ENCODE measurements at places on chromosomes 13 and 19.

DNA sequence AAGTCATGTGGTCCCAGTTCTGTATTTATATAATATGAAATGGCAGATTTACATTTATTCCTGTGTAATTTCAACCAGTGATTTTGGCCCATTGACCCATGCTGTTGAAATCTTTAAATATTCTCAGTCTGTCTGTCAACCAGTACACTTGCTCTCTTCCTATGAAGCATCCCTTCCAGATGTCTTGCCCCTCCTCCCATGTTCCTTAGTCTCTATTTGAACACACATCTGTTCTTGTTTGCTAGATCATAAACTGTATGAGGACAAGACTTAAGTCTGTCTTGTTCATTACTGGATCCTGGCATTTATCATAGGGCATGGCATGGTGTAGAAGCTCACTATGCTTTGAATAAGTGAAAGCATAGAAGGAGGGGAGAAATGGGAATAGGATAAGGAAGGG, 34.9 kb downstream of the STARD13 start:
- no peak for DNase-seq

DNA sequence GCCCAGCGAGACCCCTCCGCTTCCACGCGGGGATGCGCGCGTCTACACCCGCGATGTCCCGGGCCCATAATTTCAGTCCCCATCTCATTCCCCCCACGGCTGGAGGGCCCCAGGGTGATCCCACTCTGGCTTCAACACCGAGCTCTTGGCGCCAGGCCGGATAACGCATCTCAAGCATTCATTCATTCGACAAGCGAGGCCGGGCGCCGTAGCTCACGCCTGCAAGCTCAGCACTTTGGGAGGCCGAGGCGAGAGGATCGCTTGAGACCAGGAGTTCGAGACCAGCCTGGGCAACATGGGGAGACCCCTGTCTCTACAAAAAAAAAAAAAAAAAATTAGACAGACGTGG, 5.9 kb downstream of the ANGPTL6 start:
- DNase-seq = peak; percentile 39

DNA sequence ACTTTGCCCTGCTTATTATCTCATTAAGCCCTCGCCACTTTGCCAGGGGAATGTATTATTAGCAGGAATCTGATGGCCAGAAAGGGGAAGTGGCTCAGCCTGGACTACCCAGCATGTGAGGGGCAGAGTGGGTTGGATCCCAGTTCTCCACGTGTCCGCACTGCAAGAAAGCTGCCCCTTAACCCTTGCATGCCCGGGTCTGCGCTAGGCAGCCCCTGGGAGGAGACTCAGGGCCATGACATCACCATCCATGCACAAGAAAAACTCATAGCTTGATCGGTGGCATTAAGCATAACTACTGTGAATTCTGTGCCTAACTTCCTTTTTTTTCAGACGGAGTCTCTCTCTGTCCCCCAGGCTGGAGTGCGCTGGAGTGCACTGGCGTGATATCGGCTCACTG, 8.9 kb downstream of the CACNG8 start:
- DNase-seq = no peak

DNA sequence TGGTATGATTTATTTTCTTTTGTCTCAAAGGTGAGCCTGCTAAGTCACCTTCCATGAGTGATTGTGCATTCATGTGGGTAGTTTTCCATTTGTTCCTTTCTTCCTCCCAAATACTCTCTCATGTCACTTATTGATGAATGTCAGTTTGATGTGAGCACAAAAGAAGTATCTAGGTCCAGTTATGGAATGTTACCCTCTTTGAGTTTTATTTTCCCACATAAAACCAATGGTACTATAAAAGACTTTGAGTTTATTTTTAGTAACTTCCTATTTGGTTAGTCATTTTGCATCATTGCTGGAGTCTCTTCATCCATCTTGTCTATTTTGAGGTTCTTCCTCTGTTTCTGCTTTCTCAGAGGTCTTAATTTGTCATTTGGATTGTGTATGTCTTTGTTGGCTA, 321.3 kb downstream of the GPC6 start:
- DNase-seq = no peak

DNA sequence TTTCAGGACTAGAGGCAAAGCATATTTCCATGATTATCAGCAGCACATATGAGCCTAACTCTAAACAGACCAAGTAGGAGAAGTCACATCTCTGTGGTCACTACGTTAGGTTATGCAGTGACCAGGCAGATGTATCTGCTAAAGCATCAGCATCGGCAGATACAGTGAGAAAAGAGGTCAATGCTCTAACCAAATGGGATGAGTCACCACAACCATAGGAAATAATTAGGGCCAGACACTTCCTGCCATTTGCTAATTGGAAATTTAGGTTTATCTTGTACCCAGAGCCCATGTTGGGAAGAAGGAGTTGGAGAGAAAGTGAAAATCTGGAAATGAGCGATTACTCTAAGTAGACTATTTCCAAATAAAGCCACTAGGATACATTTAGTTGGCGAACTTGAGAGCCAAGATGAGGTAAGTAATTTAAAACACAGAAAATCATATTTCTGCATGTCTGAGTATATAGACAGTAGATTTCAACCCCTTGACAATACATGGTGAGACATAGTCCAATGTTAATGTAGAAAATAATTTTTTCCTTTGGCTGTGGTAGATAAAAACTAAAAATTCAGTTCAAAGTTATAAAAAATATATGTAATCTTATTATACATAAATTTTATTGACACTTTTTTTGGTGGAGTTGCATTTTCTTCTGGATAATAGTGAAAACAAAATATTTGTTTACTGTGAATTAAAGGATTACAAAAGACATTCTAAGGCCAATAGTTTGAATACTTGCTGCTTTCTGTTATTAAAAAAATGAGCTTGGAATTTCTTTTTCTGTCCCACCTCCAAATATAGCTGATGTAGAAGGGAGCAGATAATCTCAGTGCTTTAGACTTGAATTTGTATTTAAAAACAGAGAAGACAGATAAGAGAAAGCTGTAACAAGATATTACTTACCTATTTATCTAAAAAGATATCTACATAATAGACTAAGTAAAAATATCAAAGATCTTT, 104.4 kb upstream of the CSNK1A1L start:
- peak; percentile 38 for DNase-seq
